RKO (cell line): ENCODE measurements at places on chromosomes 4 and X.

GRCh38 chrX:42109428-42109827 lies 186.1 kb upstream of the CASK start:
- DNase-seq = no peak

DNA sequence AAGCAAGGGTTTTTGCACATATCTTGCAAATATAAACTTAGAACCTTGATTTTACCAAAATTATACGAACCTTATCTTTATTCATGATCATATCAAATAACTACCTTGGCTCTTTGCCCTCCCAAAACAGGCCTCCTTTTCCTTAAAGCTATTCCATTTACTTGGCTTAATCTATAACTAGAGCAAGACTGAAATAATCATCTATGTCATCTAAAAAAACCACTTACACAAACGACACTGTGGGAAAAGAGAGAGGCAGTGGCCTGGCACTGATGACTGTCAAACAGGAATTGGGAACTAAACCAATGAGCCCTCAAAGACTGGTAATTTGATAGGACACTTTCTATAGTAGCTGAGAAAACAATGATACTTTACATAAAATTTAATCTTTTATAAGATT lies 11.7 kb upstream of the PTPN13 start:
- no peak for DNase-seq

- no peak for DNase-seq
These were observed 154.9 kb downstream of the PARM1 start for GRCh38 chr4:75087865-75088264.

DNA sequence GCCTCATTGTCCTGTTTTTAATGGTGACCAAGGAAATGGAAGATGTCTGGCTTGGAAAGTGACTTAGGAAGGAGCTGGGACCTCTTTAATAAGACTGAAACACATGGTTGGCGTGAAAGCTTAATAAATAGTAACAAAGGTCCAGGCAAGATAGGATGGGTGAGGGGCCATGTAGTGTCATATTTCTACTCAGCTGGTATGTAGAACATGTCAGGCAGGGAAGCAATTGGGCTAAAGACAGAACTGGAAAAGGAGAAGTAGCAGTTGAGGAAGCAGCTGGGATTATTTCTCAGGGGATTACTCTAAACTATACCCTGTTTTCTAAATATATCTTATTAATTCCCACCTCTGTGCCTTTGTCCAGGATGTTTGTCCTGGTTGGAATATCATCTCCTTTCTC lies 18.6 kb downstream of the ITGB1BP2 start:
- no peak for DNase-seq

DNA sequence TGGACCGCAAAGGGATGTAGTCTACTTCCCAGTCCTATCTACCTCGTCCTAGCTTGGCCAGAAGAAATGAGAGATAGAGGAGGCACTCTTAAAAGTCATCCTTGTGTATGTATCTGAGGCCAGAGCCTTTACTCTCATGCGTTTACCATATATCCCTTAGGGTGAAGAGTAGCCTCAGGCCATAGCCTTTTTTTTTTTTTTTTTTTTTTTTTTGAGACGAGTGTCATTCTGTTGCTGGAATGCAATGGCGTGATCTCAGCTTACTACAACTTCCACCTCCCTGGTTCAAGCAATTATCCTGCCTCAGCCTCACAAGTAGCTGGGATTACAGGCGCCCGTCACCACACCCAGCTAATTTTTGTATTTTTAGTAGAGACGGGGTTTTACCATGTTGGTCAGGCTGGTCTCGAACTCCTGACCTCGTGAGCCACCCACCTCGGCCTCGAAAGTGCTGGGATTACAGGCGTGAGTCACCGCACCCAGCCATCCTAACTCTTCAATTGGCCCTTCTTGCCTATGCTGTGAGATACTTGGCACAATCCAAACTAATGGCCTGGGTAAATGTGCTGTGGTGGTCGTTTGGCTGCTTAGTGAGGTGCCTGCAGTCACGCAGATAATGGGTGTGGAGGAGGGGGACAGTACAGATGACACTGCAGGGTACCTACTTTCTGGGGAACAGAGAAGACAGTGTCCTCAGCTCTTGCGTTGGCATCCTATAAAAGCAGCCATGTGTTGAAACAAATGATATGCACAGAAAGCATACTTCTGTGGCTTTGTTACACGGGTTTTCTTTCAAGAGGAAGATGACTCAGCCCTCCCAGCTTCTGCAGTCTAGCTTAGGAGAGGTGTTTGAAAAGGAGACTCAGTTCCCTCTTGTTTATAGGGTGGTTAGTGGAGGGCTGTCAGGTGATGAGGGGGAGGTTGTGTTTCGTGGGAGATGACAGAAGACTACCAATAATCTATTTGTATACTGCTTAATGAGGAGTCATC lies 10.4 kb upstream of the DGAT2L6 start:
- DNase-seq = no peak
